Endothelial cell (in vitro differentiated cells): ENCODE measurements at places on chromosomes 5 and 9. TPM values are rescaled to one million over a fixed set of nuclear protein-coding genes. Genes with fewer than 3 reads are reported as not detected.

- no peaks in the 10 kb centered on the region for H3K27me3 ChIP-seq
- H3K4me3 ChIP-seq, result no peak overlapping the region
- no peaks in the 10 kb centered on the region for H3K4me1 ChIP-seq
- H3K36me3 ChIP-seq, result peaks cover 6% of the 10 kb centered on the region
These were observed 30.4 kb downstream of the MVB12B start for GRCh38 chr9:126357074-126357473.

DNA sequence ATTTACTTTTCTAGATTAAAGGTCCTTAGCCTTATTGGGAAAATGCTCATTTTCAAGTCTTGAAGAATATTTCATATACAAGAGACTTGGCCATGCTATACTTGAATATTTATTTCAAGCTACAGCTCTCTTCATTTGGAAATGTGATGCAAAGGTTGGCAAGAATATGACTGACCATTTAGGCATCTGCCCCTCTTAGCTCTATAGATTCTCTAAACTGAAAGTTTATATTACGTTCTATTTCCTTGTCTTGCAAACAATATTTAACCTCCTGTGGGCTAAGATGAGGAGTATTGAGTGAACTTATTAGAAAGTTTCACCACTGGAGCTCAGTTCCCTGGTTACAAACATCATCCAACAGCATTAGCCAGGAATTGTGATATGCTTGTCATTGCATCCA lies 593.1 kb downstream of the MAT2B start:
- DNase-seq, result no peak
- no peak overlapping the region for H3K27ac ChIP-seq
- no peaks in the 10 kb centered on the region for H3K27me3 ChIP-seq
- no peaks in the 10 kb centered on the region for H3K36me3 ChIP-seq
- no peak overlapping the region for H3K4me3 ChIP-seq

- H3K4me1 ChIP-seq, result no peaks in the 10 kb centered on the region
- H3K27ac ChIP-seq, result no peak overlapping the region
- no peak for DNase-seq
- no peak overlapping the region for H3K4me3 ChIP-seq
- no peaks in the 10 kb centered on the region for H3K36me3 ChIP-seq
- peaks cover 3% of the 10 kb centered on the region for H3K27me3 ChIP-seq
These were observed 15.0 kb downstream of the NINJ1 start for GRCh38 chr9:93118863-93119702.

DNA sequence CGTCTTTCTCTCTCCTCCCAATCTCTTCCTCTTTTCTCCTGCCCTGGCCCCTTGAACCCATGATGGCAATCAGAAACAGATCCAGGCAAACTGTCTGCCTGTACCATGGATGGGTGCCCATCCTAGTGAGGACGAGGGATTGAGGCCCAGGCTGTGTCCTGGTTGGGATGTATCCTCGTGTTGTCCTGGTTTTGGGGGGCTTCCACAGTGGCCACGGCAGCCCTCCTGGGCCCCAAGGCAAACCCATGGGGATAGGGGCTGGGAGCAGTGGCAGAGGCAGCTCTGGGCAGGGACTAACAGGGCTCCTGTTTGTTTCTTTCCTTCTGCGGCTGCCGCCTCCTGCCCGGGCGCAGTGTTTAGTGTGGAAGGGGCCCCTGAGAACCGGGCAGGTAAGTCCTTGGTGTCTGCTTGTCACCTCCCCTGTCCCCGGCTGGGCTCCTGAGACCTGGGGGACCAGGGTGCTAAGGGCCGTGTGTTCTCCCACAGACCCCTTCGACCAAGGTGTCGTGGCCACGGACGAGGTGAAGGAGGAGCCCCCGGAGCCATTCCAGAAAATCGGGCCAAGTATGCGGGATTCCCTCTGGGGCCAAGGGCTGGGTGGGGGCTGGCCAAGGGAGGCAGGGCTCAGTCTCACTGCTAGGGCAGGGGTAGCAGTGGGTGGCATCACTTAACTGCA lies 70.0 kb downstream of the AMBP start:
- no peak overlapping the region for H3K4me3 ChIP-seq
- peaks cover 4% of the 10 kb centered on the region for H3K4me1 ChIP-seq
- H3K27ac ChIP-seq, result no peak overlapping the region
- peaks cover 30% of the 10 kb centered on the region for H3K36me3 ChIP-seq

DNA sequence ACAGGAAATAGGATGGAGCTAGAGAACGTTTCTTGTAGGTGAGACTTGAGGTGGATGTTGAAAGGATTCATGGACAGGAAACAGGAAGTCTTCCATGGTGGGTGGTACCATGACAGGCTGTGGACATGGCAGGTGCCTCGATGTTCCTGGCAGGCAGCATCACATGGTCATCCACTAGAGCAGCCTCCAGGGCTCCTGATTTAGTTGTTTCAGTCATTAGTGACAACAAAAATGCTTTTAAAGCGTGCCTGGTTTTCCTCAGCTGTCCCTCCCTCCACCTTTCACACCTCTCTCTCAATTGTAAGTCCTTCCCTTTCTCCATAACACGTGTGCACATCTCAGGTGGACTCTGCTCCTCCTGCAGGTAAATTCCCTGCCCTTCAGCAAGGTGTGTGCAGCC lies 25.2 kb upstream of the ASPN start:
- H3K27me3 ChIP-seq, result no peaks in the 10 kb centered on the region
- peak overlapping the region; percentile 61 for H3K27ac ChIP-seq
- H3K4me1 ChIP-seq, result peaks cover 24% of the 10 kb centered on the region
- DNase-seq, result no peak

DNA sequence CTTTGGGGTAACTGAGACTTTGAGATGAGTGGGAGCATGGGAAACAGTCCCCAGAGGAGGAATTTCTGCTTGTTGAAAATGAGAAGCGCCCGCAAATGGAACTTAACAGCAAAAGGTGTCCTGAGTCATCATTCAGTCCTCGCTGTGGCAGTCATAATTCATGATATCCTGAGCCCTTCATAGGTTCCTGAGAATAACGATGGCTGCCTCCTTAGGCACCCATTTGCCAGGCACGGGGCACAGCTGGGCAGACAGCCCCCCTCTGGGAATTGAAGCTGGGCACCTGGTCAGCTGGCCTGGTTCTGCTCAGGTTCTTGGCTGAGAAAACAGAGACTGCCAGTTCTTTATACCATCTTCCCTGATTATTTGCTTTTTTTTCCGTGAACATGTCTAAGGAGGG lies 69.8 kb upstream of the EGFLAM start:
- no peaks in the 10 kb centered on the region for H3K27me3 ChIP-seq
- no peak for DNase-seq
- H3K27ac ChIP-seq, result no peak overlapping the region
- no peak overlapping the region for H3K4me3 ChIP-seq
- no peaks in the 10 kb centered on the region for H3K36me3 ChIP-seq

- H3K27ac ChIP-seq, result no peak overlapping the region
- peaks cover 14% of the 10 kb centered on the region for H3K27me3 ChIP-seq
- DNase-seq, result no peak
- H3K4me1 ChIP-seq, result peaks cover 2% of the 10 kb centered on the region
- peaks cover under 1% of the 10 kb centered on the region for H3K36me3 ChIP-seq
- H3K4me3 ChIP-seq, result no peak overlapping the region
These were observed 6.5 kb downstream of the NTNG2 start for GRCh38 chr9:132168347-132168746.

- peaks cover 2% of the 10 kb centered on the region for H3K27me3 ChIP-seq
- DNase-seq, result no peak
- no peak overlapping the region for H3K27ac ChIP-seq
- H3K36me3 ChIP-seq, result no peaks in the 10 kb centered on the region
- peaks cover 6% of the 10 kb centered on the region for H3K4me1 ChIP-seq
- no peak overlapping the region for H3K4me3 ChIP-seq
These were observed 6.4 kb downstream of the ARRDC1 start for GRCh38 chr9:137611623-137612609.

- DNase-seq, result peak; percentile 86
- H3K4me3 ChIP-seq, result peak within 1 kb of the TSS; percentile 93
- peak within 1 kb of the TSS; percentile 100 for H3K27ac ChIP-seq
- H3K27me3 ChIP-seq, result peaks cover 17% of the 10 kb centered on the region
- peaks cover 19% of the 10 kb centered on the region for H3K36me3 ChIP-seq
- H3K4me1 ChIP-seq, result peaks cover 74% of the 10 kb centered on the region
These were observed at the start of gene ARAP3 for GRCh38 chr5:141681695-141682641. Gene ARAP3 (minus strand): TSS chr5:141682230. CDS start chr5:141680486, 1,744 bp downstream.

DNA sequence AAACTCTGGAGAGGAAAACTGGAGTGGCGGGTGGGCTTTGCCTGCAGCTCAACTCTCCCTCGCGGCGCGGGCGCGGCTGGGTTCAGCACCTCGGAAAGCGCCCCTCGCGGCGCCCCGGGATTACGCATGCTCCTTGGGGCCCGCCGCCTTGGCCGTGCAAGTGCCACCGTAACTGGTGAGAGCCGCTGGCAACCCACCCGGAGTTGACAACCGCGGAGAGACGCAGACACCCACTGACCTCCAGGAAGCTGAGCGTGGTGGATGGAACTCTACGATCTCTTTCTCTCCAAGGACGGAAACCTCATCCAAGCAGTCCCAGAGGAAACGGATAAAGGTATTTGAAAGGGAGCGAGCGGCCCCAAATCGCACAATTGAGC lies 194 bp upstream of the RXFP3 start:
- peak overlapping the region; percentile 84 for H3K4me3 ChIP-seq
- peak; percentile 89 for DNase-seq
- no peak overlapping the region for H3K27ac ChIP-seq
- peaks cover 10% of the 10 kb centered on the region for H3K4me1 ChIP-seq
- H3K27me3 ChIP-seq, result peaks cover 11% of the 10 kb centered on the region
- H3K36me3 ChIP-seq, result peaks cover 4% of the 10 kb centered on the region

- peak overlapping the region; percentile 92 for H3K4me3 ChIP-seq
- no peak for DNase-seq
- H3K27ac ChIP-seq, result peak overlapping the region; percentile 94
- H3K36me3 ChIP-seq, result peaks cover 10% of the 10 kb centered on the region
These were observed 1.2 kb upstream of the RNF38 start for GRCh38 chr9:36401164-36401740.

- H3K4me3 ChIP-seq, result no peak overlapping the region
- H3K27ac ChIP-seq, result no peak overlapping the region
- H3K27me3 ChIP-seq, result no peaks in the 10 kb centered on the region
- no peak for DNase-seq
- no peaks in the 10 kb centered on the region for H3K36me3 ChIP-seq
These were observed 589.7 kb downstream of the ANXA1 start for GRCh38 chr9:73741316-73741715.

DNA sequence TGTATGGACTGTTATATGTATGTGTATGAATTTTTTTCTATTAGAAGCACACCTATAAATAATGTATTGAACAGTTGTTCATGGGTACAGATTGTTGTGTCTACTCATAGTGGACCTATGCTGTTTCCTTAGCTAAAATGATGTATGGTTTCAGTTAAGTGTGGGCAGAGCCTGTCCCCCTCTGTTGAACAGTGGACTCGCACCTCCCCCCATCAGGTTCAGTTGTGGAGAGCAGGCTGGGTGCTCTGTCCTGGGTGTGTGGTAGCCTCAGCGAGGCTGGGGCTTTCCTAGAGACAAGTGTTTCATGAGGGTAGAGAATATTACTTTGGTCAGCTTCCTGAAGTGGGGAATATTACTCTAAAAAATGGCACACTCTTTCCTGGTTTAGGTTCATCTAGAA lies 47.4 kb upstream of the LRRTM2 start:
- peaks cover 9% of the 10 kb centered on the region for H3K4me1 ChIP-seq
- H3K27ac ChIP-seq, result peak overlapping the region; percentile 8
- no peak overlapping the region for H3K4me3 ChIP-seq
- peaks cover 47% of the 10 kb centered on the region for H3K36me3 ChIP-seq
- DNase-seq, result no peak

GRCh38 chr9:87275047-87275725 lies 222.5 kb upstream of the DAPK1 start:
- peaks cover 2% of the 10 kb centered on the region for H3K27me3 ChIP-seq
- DNase-seq, result no peak
- H3K27ac ChIP-seq, result no peak overlapping the region
- H3K4me1 ChIP-seq, result peaks cover 13% of the 10 kb centered on the region
- no peak overlapping the region for H3K4me3 ChIP-seq

DNA sequence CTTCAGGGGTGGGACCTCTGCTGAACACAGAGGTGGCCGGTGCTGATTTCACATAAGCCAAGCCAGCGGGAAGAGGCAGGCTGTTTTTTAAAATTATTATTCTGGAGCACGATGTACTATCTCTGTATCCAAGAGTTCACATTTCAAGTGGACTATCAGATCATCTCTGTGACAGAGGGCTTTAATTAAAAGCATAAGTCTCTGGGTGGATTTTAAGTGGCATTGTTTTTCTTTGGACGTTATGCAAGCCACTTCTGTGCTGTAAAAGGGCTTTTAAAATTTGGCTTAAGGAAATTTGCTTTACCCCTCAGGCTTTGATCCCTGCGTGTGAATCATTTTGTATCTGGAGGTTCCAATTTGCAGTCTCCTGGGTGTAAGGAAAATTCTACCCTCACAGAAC lies 124.7 kb downstream of the PALM2AKAP2 start:
- peaks cover 3% of the 10 kb centered on the region for H3K27me3 ChIP-seq
- H3K4me3 ChIP-seq, result no peak overlapping the region
- H3K36me3 ChIP-seq, result no peaks in the 10 kb centered on the region
- H3K4me1 ChIP-seq, result peaks cover 15% of the 10 kb centered on the region
- H3K27ac ChIP-seq, result peak overlapping the region; percentile 28

- H3K4me3 ChIP-seq, result no peak overlapping the region
- no peaks in the 10 kb centered on the region for H3K4me1 ChIP-seq
- H3K36me3 ChIP-seq, result no peaks in the 10 kb centered on the region
- DNase-seq, result no peak
These were observed 21.4 kb downstream of the PIP5K1B start for GRCh38 chr9:68726489-68726888.

DNA sequence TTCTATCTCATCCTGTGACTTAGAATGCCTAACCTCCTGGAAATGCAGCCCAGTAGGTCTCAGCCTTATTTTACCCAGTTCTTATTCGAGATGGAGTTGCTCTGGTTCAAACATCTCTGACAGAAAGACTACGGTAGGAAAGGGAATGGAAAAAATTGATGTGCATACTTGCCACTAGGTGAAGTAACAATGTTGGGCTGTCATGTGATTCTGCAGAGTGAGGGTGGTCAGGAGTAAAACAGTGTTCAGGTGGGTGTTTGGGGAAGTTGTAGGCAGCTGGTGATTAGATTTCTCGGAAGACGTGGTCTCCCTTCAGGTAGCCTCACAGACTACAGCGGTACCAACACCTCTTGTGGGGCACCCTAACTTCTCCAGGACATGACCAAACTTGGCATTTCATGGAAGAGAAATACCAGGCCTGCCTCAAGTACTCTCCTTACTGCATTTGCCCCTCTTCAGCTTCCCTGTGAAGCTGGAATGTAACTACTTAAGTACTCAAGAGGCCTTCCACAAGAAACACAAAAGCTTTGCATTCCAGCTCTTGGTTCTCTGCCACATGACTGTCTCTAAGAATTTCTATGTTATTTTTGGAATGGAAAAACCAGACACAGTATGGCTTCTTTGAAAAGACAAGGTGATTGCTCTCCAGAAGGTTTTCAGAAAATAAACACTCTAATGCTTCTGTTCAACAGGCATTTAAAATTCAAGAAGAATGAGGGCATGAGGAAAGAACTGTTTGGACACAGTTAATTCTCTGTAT lies 17.4 kb upstream of the ENTREP1 start:
- no peak overlapping the region for H3K27ac ChIP-seq
- H3K4me1 ChIP-seq, result no peaks in the 10 kb centered on the region
- H3K36me3 ChIP-seq, result peaks cover 11% of the 10 kb centered on the region
- DNase-seq, result no peak
- H3K4me3 ChIP-seq, result no peak overlapping the region
- no peaks in the 10 kb centered on the region for H3K27me3 ChIP-seq

The IFNA2 gene
- total RNA-seq, result not detected

The PCDHGC5 gene
- 2.9 TPM for total RNA-seq

The GZMA gene
- total RNA-seq, result 0.62 TPM
